ENCODE measurements at places on chromosomes 16 and 17.

GRCh38 chr16:78624366-78624765 lies 524.9 kb downstream of the WWOX start:
- no peak for DNase-seq
- H3K27me3 ChIP-seq, result no peaks in the 10 kb centered on the region
- H3K27ac ChIP-seq, result no peak overlapping the region
- peaks cover 2% of the 10 kb centered on the region for H3K4me1 ChIP-seq

GRCh38 chr17:4858882-4859260 lies 25.7 kb downstream of the MINK1 start:
- no peak for DNase-seq
- H3K36me3 ChIP-seq, result peaks cover 9% of the 10 kb centered on the region
- H3K27me3 ChIP-seq, result no peaks in the 10 kb centered on the region
- H3K27ac ChIP-seq, result no peak overlapping the region
- peaks cover 37% of the 10 kb centered on the region for H3K4me1 ChIP-seq

DNA sequence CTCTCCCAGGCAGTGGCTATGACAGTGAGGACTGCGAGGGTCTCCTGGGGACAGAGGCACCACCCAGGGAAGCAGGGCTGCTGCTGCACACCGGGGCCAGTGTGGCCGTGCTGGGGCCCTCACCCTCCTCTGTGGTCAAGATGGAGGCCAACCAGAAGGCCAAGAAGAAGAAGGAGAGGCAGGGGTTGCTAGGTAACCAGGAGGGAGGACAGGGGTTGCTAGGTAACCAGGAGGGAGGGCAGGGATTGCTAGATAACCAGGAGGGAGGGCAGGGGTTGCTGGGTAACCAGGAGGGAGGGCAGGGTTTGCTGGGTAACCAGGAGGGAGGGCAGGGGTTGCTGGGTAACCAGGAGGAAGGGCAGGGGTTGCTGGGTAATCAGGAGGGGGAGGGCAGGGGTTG lies 55.2 kb downstream of the ACTG1 start:
- H3K4me3 ChIP-seq, result no peak overlapping the region
- no peak for DNase-seq
- H3K36me3 ChIP-seq, result no peaks in the 10 kb centered on the region
- no peak overlapping the region for H3K27ac ChIP-seq
- peaks cover 4% of the 10 kb centered on the region for H3K4me1 ChIP-seq

DNA sequence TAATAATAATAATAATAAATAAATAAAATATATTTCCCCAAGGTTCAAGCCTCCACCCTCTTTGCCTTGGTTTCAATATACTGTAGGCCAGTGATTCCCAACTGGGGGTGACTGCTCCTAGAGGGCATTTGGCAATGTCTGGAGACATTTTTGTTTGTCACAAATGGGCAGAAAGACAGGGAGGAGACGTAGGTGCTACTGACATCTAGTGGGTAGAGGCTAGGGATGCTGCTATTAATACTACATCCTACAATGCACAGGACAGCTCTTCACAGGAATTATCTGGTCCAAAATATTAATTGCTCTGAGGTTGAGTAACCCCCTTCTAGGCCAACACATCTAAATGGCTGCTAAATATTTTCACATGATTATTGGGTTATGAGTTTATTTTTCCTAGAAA lies 12.8 kb upstream of the PRR14 start:
- DNase-seq, result no peak
- no peak overlapping the region for H3K4me3 ChIP-seq
- no peak overlapping the region for H3K27ac ChIP-seq
- H3K27me3 ChIP-seq, result no peaks in the 10 kb centered on the region
- H3K36me3 ChIP-seq, result peaks cover 2% of the 10 kb centered on the region

DNA sequence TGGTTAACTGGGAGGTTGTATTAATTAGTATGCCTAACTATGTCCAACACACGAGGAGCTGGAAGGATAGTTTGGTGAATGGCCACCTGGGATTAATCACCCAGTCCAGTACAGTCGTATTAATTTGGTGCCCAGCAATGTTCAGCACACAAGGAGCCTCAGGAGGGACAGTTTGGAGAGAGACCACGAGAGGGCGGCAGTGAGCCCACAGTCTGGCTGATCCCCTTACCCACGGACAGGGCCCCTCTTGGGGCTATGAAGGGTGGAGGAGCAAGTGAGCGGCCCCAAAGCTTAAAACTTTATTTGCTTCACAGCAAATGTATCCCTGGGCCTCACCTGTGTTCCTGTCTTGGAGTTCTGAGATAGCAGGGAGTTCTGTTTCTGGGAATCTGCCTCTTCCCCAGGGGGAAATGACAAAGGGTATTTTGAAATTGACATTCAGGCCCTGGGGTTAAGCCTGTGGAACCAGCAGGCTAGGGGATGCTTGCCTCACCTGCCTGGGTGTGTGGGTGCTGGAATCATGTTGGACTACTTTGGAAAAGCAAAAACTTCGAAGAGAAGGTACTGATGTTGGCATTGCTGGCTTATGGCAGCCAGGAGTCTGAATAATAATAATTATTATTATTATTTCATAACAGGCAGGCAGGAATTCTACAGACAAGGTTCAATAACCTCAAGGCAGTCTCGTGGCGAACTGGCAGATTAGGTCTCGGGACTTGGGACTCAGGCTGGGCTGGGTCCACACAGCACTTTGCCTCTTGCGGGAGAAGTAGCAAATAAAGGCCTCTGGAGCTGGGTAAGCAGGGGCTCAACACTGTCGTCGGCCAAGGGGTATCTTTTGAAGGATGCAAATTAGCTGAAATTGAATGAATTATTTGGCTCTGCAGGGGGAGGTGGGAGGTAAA lies 227.6 kb upstream of the ASIC2 start:
- H3K36me3 ChIP-seq, result no peaks in the 10 kb centered on the region
- no peak for DNase-seq
- H3K4me1 ChIP-seq, result peaks cover 6% of the 10 kb centered on the region
- H3K4me3 ChIP-seq, result no peak overlapping the region
- peaks cover 54% of the 10 kb centered on the region for H3K27me3 ChIP-seq
- no peak overlapping the region for H3K27ac ChIP-seq

DNA sequence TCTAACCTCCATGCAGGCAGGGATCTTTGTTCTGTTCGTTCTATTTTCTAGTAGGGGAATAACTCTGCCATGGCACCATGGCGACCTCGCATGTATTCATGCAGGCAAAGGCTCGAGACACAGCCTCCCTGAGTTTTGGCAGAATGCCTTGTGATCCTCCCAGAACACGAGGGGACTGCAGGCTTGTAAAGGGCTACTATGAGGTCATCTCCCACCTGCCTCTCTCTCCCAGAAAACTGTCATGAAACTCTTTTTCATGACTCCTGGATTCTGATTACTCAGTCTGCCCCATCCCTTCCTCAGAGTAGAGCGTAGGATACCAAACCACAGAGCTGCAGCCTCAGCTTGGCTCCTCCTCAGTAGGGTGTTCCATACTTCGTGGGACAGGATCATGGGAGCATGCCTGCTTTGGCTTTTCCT lies 64.3 kb downstream of the IGF2BP1 start:
- no peak for DNase-seq
- no peaks in the 10 kb centered on the region for H3K36me3 ChIP-seq
- peaks cover 18% of the 10 kb centered on the region for H3K27me3 ChIP-seq
- no peak overlapping the region for H3K27ac ChIP-seq
- no peaks in the 10 kb centered on the region for H3K4me1 ChIP-seq

DNA sequence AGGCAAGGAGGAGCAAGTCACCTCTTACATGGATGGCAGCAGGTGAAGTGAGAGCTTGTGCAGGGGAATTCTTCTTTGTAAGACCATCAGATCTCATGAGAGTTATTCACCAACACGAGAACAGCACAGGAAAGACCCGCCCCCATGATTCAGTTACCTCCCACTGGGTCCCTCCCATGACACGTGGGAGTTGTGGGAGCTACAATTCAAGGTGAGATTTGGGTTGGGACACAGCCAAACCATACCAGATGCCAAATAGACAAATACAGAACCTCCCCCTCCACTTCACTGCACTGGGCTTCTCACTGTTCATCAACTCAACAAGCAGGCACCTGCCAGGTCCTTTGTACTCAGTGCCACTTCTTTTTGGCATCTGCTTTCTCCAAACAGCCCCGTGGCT lies 100.2 kb downstream of the WSCD1 start:
- peaks cover 2% of the 10 kb centered on the region for H3K36me3 ChIP-seq
- peaks cover 51% of the 10 kb centered on the region for H3K27me3 ChIP-seq
- H3K4me1 ChIP-seq, result no peaks in the 10 kb centered on the region
- H3K4me3 ChIP-seq, result no peak overlapping the region
- DNase-seq, result no peak
- H3K27ac ChIP-seq, result no peak overlapping the region

GRCh38 chr17:44655983-44656710 lies at the start of gene MEIOC:
Gene MEIOC (plus strand): TSS chr17:44656468. CDS start chr17:44656614, 146 bp downstream.
- no peak within 1 kb of the TSS for H3K27ac ChIP-seq
- peaks cover 29% of the 10 kb centered on the region for H3K27me3 ChIP-seq
- H3K4me1 ChIP-seq, result peaks cover 5% of the 10 kb centered on the region
- H3K36me3 ChIP-seq, result peaks cover 3% of the 10 kb centered on the region

- peaks cover 2% of the 10 kb centered on the region for H3K36me3 ChIP-seq
- H3K4me3 ChIP-seq, result no peak overlapping the region
- H3K27ac ChIP-seq, result peak overlapping the region; percentile 68
- H3K4me1 ChIP-seq, result peaks cover 3% of the 10 kb centered on the region
- H3K27me3 ChIP-seq, result no peaks in the 10 kb centered on the region
- no peak for DNase-seq
Observed at GRCh38 chr17:35011671-35012216, 31.4 kb downstream of the LIG3 start.

DNA sequence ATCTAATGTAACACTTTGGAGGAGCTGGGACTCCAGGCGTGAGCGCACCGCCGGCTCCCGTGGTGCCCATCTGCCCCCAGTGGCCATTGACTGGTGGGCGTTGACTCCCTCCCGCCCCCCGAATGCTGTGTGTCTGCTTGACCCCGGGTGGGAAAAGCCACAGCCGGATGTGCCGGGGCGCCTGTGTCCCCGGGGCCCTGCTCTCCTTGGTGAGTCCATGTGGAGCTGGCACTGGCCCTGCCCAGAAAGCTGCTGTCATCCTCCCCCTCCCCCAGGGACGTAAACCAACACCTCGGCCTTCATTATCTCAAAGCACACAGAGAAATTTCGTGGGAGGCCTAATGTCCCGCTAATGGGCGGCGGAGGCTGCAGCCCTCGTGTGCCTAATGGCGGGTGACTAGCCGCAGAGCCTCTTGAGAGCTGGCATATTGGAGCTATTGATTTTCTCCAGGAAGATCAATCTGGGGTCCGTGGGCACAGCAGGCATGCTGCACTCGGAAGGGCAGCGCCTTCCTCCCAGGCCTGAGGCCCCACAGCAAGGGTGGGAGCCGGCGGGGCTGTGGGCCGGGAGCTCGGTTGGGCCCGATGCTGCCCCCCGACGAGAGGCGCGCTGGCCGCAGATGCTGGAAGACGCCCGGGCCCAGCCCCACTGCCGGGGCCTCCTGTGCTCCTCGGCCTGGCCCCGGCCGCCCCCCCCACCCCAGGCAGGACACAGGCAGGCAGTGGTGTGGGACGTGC lies 4.0 kb upstream of the PERCC1 start:
- no peaks in the 10 kb centered on the region for H3K36me3 ChIP-seq
- H3K4me1 ChIP-seq, result no peaks in the 10 kb centered on the region
- no peak for DNase-seq
- no peak overlapping the region for H3K4me3 ChIP-seq
- no peaks in the 10 kb centered on the region for H3K27me3 ChIP-seq

- peaks cover 53% of the 10 kb centered on the region for H3K4me1 ChIP-seq
- H3K27me3 ChIP-seq, result no peaks in the 10 kb centered on the region
- peaks cover 10% of the 10 kb centered on the region for H3K36me3 ChIP-seq
Observed at GRCh38 chr17:28549236-28550132, 2.9 kb downstream of the UNC119 start.

GRCh38 chr17:11668618-11669017 lies 70.3 kb downstream of the DNAH9 start:
- DNase-seq, result no peak
- H3K4me3 ChIP-seq, result no peak overlapping the region
- H3K27ac ChIP-seq, result no peak overlapping the region
- no peaks in the 10 kb centered on the region for H3K36me3 ChIP-seq
- H3K27me3 ChIP-seq, result no peaks in the 10 kb centered on the region
- H3K4me1 ChIP-seq, result no peaks in the 10 kb centered on the region

- no peak for DNase-seq
- H3K4me1 ChIP-seq, result no peaks in the 10 kb centered on the region
- peaks cover 5% of the 10 kb centered on the region for H3K27me3 ChIP-seq
- H3K27ac ChIP-seq, result no peak overlapping the region
- H3K4me3 ChIP-seq, result no peak overlapping the region
Observed at GRCh38 chr16:72649254-72649944, 398.5 kb downstream of the ZFHX3 start.

- H3K4me1 ChIP-seq, result peaks cover 4% of the 10 kb centered on the region
- no peaks in the 10 kb centered on the region for H3K27me3 ChIP-seq
- no peaks in the 10 kb centered on the region for H3K36me3 ChIP-seq
- no peak overlapping the region for H3K4me3 ChIP-seq
- DNase-seq, result no peak
- H3K27ac ChIP-seq, result no peak overlapping the region
Observed at GRCh38 chr17:81454473-81454872, 58.1 kb downstream of the ACTG1 start.

DNA sequence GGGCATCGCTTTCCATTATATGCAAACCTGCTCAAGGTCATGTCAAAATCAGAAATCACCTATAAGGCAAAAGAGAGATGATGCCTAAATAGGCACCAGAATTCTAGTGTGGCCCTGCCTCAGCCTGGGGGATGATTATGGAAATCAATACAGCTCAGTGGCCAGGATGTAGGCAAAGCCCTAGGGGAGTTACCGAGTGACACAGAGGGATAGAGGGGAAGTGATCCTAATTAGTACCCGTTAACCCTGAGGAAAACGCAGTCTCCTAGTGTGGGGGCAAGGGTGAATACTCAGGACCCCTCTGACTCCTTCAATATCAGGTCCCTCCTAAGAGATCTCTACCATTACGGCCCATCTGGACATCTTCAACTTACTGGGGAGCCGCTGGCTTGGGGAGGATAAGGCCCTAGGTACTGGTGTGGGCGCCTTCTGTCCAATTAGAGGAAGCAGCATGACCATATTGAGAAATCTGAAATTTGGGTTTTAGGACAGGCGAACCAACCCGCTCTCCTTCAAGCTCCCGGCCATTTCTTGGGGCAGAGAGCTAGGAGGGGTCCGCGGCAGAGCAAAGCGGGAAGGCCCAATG lies 725 bp downstream of the NT5C3B start:
- no peaks in the 10 kb centered on the region for H3K27me3 ChIP-seq
- peak overlapping the region; percentile 89 for H3K4me3 ChIP-seq
- H3K27ac ChIP-seq, result peak overlapping the region; percentile 47
- DNase-seq, result no peak
- H3K36me3 ChIP-seq, result no peaks in the 10 kb centered on the region

DNA sequence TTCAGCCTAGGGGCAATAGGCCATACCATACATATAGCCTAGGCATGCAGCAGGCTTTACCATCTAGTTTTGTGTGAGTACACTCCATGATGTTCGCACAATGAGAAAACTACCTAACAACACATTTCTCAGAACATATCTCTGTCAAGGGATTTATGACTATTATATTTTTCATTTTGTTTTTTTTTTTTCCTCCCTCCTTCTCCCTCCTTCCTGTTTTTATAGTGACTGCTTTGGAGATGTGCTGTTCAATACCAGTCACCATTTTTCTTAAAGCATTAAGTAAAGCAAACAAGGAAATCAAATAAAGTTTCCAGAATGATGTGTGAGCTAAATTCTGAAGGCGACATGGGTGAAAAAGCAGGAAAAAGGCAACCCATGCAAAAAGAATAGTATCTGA lies 194.6 kb downstream of the STX8 start:
- no peak overlapping the region for H3K27ac ChIP-seq
- H3K36me3 ChIP-seq, result peaks cover 3% of the 10 kb centered on the region
- H3K27me3 ChIP-seq, result no peaks in the 10 kb centered on the region
- DNase-seq, result no peak
- peaks cover 3% of the 10 kb centered on the region for H3K4me1 ChIP-seq
- H3K4me3 ChIP-seq, result no peak overlapping the region
